ENCODE measurements at places on chromosomes 16 and 17.

DNA sequence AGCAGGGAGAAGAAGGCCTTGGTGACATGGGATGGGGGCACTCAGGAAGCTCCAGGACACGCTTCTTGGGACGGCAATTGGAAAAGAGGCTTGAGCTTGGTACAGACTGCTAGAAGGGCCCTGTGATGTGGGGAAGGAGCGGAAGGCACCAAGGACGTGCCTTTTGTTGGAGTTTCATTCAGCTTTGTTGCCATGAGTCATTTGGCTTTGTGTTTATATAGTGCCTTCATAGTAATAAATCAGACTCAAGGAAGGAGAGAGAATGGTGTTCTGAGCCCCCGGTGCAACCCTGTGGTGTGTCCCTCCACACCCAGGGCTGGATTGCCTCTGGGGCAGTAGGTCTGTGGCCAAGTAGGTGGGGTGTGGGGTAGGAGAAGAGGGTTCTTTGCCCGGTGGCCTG is 7.4 kb upstream of the TBX4 start:
- DNase-seq, result no peak

DNA sequence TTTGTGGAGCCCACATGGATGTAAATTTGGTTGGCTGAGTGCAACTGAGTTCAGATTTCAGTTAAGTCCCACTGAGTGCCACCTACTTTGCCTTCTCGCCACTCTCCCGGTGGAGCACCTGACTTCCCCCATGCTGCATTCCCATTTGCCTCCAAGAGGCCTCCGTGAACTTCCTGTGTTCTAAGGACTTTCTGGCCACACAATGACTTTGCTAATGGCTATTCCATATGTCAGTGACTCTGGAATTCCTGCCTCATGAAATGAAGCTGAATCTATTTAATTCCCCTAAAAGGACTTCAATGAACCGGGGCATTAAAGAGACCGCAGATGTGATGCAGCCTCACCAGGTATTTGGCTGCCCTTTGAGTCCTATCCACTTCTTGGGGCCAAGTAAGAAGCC is 29.9 kb downstream of the ABCC12 start:
- DNase-seq, result no peak

DNA sequence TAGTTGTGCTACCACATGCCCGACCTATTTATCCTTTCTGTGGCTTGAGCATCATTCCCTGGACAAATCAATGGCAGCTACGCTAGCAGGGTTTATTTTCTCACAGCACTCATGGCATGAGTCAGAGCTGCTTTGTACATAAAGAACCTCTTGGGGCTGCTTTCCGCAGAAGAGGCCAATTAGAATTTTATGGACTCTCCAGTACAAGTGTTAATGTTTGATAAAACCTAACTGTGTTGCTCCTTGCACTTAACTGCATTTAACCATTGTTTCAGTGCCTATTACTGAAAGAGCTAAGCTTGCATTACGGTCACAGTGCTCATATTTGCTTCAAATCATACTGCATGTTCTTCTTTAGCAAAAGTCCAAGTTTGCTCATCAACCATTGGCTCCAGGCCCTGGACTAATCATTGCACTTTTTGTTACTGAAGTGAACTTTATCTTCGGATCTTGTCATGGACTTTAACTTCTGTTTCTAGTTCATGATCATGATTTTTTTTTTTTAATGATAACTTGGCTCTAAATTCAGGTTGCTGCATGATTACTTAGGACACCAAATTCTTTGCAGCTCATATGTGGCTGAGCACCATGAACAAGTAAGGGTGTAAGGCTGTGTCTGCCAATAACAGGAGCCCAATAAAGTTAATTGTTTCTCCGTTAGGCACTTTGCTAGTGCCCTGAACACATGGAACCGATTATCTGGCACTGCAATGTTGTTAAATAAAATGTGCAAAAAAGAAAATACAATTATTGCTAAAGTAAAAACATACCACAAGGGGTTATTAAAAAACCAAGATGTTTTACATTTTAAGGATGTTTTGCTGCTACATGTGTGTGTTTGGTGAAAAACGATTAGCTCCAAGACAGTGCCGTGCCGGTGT is 492.2 kb downstream of the KCNJ2 start:
- peak; percentile 84 for DNase-seq

GRCh38 chr17:28227316-28228108 is 91.5 kb upstream of the TMEM97 start:
- DNase-seq, result peak; percentile 43

DNA sequence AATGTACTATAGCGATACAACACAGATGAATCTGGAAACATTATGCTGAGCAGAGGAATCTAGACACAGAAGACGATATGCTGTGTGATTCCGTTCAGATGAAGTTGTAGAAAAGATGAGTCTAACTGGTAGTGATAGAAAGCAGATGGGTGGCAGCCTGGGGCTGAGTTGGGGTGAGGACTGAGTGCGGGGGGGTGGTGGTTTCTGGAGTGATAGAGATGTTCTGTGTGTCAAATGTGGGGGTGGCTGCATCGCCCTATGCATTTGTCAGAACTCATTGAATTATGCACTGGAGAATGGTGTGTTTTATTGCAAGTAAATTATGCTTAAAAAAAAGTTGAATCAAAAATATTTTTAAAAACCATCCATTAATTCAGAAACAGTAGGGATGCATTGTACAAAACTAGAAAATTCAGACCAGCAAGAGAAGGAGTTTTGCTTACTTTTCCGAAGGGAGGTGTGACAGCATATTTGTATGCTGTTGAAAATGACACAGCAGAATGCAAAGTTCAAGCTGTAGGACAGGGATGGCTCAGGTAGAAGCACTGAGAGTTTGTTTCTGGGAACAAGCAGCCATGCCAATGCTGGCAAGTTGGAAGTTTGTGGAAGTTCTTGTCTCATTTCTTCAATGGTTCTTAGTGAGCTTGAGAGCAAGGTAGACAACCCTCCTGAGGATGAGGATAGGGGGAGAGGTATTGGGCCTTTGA is 13.0 kb upstream of the DRG2 start:
- DNase-seq, result no peak

DNA sequence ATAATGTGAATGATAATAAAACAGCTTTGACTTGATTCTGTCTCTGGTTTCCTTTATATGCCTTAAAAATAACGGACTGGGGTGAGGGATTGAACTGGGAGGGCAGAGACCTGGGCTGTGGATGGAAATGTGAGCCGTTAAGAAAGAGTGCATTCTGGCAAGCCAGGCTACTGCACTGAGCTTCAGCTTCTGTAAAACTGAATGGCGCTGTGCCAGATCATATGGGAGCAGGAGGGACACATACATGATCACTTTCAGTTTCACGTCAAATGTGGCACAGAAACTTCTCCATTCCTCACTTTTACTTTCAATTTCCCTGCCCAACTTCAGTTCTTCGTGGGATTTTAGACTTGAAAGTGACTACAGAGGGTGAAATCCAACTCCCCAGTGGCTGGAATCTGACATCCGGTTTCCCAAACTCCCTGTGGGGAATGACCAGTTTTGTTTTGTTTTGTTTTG is 1.1 kb downstream of the MT2A start:
- no peak for DNase-seq

- no peak for DNase-seq
Measured at GRCh38 chr17:31357839-31358394, 33.6 kb upstream of the RAB11FIP4 start.
